ENCODE measurements at places on chromosomes 2 and 18.

DNA sequence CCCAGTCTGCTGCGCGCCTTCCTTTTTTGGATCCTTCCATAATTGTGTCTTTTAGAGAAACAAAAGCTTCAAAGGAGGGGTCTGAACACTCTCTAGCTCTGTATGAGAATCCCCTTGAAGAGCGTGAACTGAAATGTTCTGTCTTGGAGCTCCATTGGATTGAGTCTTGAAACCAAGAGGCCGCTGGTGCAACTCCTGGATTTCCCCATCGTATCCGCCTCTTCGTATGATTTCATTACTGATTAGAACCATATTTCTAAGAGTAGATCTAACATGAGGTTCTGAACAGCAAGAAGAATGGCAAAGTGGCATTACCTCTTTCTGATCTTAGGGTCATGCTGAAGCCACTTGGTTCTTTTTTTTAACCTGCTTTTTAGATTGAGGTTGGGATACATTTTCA lies 31.4 kb upstream of the NRP2 start:
- DNase-seq: no peak

DNA sequence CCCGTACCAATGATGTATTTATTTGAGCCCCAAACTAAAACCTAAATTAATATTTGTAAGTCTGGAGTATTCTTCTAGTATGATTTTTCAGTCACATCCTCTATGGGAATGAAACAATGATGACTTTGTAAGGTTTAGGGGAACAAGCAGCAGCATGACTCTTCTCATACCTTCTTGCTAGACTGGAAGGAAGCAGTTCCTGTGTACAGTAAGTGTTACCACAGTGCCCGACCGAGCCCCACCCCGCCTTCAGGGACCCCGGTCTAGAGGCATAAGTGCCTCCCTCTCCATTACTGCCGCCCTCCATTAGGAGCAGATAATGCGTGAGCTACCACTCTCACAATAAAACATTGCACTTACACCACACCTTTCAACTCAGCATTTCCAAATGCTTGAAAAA lies 599.3 kb downstream of the ARHGAP15 start:
- DNase-seq: no peak

- no peak for DNase-seq
Observed at GRCh38 chr2:231191896-231192872, 6.2 kb upstream of the ARMC9 start.

DNA sequence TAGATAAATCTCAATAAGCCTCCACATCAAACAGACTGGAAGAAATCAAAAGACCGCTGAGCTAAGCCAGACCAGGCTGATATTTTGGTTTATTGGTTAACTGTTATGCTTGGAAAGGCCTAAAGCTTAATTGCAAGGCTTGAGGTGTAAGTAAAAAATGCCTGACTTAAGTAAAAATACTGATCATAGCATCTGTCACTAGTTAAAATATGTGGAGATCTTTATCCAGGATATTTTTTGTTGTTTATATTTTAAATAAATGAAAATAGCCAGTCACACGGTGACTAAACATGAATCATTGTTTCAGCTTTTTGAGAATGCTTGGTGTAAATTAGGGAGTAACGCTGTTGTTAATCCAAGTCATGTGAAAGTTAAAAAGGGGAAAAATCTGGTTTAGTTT lies 127.9 kb downstream of the THADA start:
- no peak for DNase-seq

GRCh38 chr2:222912776-222913175 lies 51.9 kb downstream of the ACSL3 start:
- DNase-seq: no peak

GRCh38 chr2:159677654-159678053 lies 34.7 kb upstream of the MARCHF7 start:
- no peak for DNase-seq

DNA sequence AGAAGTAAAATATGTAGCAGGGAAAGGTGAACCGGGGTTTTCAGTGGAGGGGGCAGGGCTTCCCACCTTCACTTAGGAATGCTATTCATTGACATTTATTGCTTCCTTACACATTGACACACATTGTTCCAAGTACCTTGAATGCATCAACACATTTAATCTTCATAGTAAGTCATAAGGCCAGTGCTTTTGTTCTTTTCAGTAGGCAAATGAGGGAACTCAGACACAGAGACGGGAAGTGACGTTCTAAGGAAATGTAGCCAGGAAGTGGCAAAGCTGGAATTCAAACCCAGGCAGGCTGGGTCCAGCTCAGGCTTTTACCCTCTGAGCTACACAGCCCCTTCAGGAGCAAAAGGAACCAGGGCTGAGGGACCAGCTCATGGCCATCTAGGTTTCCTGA lies 20.7 kb downstream of the BMP10 start:
- no peak for DNase-seq
